Stimulated activated CD4-positive, alpha-beta T cell treated with anti-CD3 and anti-CD28 coated beads, Interleukin-2, amount 100 ng/mL, for 4 hours (primary cell): ENCODE measurements at places on chromosomes 7 and 10.

- DNase-seq, result no peak
Measured at GRCh38 chr7:77697535-77697831, 1.2 kb downstream of the RSBN1L start.

DNA sequence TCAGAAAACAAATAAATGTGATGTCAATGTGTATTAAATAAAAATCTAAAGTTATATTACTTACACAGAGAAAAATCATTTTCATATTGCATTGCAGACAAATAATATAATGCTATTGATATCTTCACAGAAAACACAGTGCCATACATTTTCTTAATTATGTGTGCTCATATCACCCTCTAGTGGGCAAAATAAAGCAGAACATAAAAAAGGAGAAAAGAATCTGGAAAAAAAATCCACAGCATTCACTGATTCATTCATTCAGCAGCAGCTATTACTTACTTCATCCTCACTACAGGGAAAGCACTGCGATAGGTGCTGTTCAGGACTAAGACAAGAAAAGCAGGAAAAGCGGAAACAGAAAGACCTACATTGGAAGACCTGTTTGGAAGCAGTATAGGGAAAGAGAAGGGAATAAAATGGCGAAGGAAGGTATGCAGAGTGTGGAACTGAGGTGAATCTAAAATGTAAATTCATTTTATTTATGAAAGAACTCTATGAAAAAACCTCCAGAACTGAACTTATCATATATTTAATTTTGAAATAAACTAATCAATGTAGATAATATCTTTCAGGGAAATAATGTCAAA is 73.2 kb downstream of the POT1 start:
- no peak for DNase-seq

DNA sequence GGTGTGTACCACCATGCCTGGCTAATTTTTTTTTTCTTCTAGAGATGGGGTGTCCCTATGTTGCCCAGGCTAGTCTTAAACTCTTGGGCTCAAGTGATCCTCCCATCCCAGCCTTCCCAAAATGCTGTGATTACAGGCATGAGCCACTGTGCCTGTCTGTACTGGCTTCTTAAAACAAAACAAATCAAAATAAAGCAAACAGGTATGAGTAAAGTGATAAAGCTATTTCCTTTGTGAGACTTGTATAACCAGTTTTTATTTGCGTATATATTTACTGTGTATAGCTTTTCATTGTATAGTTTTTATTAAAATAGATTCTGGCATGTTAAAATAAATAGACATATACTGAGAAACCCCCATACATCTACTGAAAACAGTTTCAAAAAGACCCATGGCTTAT is 14.3 kb downstream of the LCOR start:
- no peak for DNase-seq

GRCh38 chr7:8913682-8914081 is 480.3 kb downstream of the NXPH1 start:
- DNase-seq, result no peak

GRCh38 chr10:51366044-51366443 is 291.8 kb downstream of the PRKG1 start:
- no peak for DNase-seq
